ENCODE measurements at places on chromosomes 11 and 22. TPM values are rescaled to one million over a fixed set of nuclear protein-coding genes. Genes with fewer than 3 reads are reported as not detected.

- DNase-seq: no peak
Measured at GRCh38 chr11:11740836-11741235, 100.9 kb upstream of the USP47 start.

The APOBEC3F gene
- total RNA-seq: 1.3 TPM

The SNX32 gene
- total RNA-seq: not detected

DNA sequence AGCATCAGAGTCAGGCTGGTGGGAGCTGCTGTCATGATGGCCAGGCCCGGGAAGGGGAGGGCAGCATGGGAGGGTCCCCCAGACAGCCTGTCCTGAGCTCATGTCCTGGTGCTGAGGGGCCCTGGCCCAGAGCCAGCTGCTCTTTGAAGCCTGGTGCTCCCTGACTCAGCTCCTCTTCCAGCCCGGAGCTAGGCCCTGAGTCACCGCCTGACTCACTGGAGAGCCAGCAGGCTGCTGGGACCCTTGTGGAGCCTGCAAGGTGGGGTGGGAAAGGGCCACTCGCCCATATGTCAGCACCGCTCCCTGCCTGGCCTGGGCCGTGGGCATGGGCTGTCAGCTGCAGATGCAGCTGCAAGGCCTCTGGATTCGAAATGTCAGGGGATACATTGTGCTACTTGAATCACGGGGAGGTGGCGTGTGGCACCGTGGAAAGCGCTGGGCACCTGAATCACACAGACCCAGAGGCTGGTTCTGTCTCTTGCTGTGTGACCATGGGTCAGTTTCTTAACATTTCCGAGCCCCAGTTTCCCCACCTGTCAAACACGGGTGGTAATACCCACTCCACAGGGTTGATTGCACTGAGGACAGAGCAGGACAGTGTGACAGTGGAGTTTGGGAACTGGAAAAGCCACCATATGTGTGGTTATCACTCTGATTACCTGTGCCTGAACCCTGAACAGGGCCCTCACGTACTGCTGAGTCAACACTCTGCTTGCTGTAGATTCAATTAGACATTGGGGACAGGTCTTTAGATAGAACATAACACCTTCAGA, 4.4 kb downstream of the CACNA1I start:
- peak; percentile 84 for DNase-seq

- peak; percentile 68 for DNase-seq
Measured at GRCh38 chr11:108947654-108948570, 283.0 kb downstream of the DDX10 start.

DNA sequence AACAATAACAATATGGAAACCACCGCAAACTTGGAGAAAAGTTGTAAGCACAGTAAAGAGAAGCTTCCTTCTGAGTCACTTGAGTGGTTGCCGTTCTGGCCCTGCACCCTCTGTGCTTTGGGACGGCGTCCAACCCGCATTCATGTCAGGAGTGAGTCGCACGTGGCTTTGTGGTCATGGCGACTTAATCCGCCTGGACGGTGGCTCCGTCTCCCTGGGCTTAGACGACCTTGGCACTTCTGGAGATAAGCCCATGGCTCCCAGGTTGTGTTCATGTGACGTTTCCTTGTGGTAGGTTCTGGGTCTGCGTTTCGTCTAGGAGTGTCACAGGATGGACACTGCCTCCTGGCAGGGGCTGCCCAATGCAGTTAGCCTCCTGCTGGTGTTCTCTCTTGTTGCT, 40.5 kb downstream of the TPCN2 start:
- peak; percentile 40 for DNase-seq

DNA sequence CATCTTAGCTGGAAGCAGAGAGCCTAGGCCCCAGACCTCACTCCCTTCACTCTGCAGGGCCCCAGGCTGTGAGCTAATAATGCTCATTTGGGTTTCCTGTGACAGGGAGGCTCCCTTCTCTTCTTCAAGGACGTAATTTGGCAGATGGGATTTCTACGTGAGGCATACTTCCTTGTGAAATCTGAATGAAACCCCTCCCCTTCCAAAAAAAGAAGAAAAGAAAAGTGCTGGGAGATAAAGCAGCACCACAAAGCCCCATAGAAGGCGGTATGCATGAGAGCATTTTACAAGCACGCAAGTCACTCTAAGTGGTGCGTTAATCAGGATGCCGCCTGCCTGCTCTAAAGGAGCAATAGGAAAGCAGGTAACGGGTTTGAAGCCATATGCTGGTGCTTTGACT, 5.7 kb downstream of the P2RX3 start:
- no peak for DNase-seq

DNA sequence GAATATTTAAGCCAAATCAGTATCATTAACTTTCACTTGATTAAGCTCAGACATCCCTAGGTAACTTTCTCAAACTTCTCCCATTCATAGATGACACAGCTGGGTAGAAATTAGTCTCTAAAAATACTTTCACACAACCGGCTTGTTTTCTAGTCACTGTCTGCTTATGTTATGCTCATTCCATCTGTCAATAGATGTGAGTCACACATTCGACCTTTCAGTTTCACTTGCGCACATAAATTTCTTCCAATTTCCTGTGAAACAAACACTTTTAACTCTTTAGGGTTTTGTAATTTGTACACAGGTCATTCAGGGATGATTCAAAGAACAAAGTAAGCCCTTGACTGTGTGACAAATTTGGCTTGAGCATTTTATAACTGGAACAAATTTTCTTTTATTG, 723.0 kb downstream of the KCNA4 start:
- DNase-seq: peak; percentile 55

- DNase-seq: peak; percentile 98
Measured at GRCh38 chr11:93054881-93055280, 85.4 kb downstream of the MTNR1B start.

DNA sequence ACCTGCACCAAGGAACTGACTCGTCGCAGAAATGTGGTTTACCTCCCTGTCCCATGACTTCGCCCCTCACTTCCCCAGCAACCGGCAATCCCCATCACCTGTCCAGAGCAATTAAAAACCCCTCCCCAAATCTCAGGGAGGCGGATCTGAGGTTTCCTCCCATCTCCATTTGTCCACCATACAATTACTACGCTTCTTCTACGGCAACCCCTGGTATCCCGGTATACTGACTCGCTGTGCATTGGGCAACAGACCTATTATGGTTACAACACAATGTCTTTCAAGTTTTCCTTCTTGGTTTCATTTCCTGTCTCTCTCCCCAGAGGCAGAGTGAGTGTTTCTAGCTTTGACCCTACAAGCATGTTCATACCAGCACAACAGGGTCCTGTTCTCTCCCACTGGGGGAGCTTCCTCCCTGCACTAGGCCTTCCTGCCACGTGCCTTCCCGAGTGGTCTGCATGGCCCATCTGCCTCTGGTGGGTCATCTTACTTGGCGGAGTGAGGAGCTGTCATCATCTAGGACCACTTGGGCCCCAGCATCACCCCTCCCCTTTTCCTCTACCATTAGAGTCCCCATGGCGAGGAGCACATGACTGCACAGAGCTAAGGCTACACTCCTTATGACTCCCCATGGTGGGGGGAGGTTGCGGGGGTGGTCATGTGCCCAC, 30.3 kb upstream of the NAP1L4 start:
- peak; percentile 64 for DNase-seq

DNA sequence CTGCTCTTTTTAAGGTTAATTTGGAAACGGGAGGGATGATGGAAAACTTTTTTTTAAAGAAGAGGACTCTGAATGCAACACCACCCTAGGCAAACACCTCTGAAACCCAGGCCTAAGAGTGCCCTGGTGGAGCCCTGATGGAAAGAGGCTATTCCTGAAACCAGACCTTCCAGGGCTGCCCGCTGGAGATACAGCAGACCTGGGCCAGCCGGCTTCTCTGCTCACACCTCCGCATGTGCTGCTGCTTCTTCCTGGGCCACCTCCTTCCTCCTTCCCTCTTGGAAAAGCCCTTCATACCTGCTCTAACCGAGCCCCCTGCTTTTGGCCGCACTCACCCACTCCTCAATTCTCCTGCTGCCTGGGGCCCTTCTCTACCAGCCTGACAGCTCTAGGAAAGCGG, 37.9 kb downstream of the DUSP8 start:
- no peak for DNase-seq

DNA sequence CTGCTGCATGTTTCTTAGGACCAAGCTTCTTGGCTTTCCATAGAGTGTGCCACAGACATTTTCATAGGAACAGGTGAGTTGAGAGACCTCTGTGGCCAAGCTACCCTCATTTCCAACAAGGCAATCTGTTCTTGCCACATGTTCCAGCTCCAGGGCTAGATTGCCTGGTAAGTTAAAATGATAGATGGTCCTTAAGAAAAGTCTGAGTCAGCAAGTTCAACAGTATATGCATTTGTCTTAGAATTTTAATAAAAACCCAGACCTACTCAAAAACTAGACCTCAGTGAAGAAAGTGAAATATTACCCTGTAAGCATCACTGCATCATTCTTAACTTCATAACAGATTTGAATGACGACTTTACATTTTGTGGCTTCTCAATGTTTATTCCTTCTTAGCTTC, 1123.6 kb downstream of the DLG2 start:
- DNase-seq: no peak

- no peak for DNase-seq
Measured at GRCh38 chr11:12177739-12178338, 67.4 kb downstream of the MICAL2 start.

- DNase-seq: no peak
Measured at GRCh38 chr11:17781626-17782025, 47.0 kb downstream of the KCNC1 start.

The VPS11 gene
- 16.2 TPM for total RNA-seq

- DNase-seq: no peak
Measured at GRCh38 chr11:95076981-95077380, 10.3 kb downstream of the SRSF8 start.

DNA sequence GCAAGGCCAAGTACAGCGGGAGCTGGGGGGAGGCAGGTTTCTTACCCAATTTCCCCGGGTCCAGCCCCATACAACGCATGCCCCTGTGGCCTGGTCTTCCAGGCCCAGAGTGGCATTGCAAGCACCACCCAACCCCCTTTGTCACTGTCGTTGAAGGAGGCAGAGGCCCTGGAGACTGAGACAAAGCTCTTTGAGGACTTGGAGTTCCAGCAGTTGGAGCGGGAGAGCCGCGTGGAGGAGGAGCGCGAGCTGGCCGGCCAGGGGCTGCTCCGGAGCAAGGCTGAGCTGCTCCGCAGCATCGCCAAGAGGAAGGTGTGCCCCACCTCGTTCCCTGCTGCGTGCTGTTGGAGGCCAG, 27.8 kb downstream of the PHLDB1 start:
- DNase-seq: no peak

The CHRM4 gene
- not detected for total RNA-seq

- peak; percentile 15 for DNase-seq
Measured at GRCh38 chr22:27075028-27075678, 417.8 kb downstream of the MIAT start.

- DNase-seq: peak; percentile 56
Measured at GRCh38 chr11:35077709-35078469, 61.1 kb upstream of the CD44 start.

- DNase-seq: no peak
Measured at GRCh38 chr22:36344106-36344827, 43.5 kb downstream of the MYH9 start.

The ROM1 gene
- 2.5 TPM for total RNA-seq
